Karpas-422 (cell line): ENCODE measurements at places on chromosomes 6 and 20. TPM values are rescaled to one million over a fixed set of nuclear protein-coding genes. Genes with fewer than 3 reads are reported as not detected.

The ADGRF1 gene
- total RNA-seq: not detected in 2 replicates

The BTBD3 gene
- total RNA-seq: not detected in 2 replicates

The ANKRD6 gene
- total RNA-seq: not detected in 2 replicates

DNA sequence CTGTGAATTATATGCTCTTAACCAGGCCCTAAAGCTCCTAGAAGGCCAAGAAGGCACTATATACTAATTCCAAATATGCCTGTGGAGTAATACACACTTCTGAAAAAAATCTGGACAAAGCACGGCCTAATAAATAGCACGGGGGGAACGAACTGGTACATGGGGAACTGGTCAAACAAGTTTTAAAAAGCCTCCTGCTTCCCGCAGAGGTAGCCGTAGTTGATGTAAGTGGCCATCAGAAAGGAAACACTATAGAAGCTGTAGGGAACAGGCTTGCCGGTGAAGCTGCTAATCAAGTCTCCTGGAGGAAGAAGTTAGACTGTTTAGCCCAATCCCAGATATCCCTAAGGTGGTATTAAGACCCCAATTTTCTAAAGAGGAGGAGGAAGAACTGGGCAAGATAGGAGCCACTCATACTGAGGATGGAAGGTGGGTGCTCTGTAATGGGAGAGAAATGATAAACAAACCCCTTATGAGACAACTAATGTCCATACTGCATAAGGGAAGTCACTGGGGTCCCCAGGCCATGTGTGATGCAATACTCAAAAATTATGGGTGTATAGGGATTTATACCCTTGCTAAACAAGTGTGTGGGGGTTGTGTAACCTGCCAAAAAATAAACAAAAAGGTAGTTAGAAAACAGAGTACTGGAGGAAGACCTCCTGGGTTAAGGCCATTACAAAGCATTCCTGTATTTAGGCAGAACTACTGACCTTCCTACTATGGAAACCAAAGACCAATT, 27.1 kb upstream of the ZNF318 start:
- no peak for DNase-seq

- no peak for DNase-seq
These were observed 6.2 kb downstream of the ELMO2 start for GRCh38 chr20:46400253-46400652.

DNA sequence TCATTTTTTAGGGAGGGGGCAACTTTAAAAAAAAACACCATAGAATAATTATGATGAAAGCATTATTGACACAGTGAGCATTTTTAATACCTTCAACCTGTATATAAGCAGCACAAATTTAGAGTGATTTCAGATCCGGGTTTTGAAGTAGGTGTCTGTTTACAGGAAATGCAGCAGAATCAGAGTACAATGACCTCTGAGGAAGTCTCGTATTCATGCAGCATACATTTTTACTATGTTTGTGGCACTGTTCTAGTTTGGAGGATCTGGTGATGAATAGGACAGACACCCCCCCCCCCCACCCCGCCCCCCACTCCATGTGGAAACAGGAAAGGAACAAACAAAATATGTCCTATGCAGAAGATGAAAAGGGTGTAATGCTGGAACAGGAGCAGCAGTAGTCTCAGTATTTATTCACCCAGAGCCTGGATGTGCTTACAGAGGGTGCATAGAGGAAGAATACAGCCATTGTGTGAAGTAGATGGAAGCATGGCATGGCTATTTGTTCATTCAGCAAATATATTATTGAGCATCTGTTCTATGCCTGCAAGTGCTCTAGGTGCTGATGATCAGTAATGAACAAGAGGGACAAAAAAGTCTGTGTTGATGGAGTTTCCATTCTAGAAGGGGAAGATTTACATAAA, 19.7 kb downstream of the VAPB start:
- DNase-seq: peak; percentile 58

GRCh38 chr20:50758469-50758868, 27.1 kb downstream of the PARD6B start:
- DNase-seq: no peak

DNA sequence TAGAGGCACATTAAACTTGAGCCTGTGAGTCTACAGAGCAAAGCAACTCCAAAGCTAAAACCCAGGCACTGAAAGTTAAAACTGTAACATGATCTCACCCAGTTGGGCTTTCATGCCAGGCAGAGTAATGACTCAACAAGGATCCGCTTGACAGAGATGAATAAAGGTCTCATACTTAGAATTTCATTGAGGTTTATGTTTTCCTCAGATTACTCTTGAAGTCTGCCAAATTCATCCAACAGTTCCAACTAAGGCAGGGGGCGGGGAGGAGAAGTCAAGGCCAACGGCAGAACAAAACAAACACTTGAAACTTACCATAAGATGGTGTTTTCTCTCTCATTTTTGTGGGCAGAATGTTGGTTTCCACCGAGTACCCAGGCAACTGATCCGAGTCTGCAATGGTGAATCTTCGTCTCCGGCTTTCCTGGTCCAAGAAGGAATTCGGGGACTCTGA, 54.0 kb upstream of the IPCEF1 start:
- peak; percentile 50 for DNase-seq
